ENCODE measurements at places on chromosomes 13 and 19.

DNA sequence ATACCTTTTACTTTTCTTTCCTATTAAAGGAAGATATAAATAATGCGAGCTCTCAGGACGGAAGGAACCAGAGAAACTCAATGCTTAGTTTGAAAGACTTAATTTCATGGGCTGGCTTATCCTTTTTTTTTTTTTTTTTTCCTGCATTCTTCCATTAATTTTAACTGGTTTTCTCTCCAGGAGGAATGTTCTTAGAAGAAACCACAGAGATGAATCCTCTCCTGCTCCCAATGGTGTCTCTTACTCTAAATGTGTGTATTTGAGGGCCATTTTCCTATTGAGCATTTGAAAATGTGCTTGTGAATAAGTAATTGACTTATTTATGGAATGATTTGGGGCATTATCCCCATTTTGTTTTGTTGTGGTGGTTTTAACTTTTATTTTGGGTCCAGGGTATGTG, 494.9 kb downstream of the FOXO1 start:
- H3K36me3 ChIP-seq = no peaks in the 10 kb centered on the region
- no peak overlapping the region for H3K4me3 ChIP-seq
- no peak overlapping the region for H3K27ac ChIP-seq
- DNase-seq = no peak

GRCh38 chr13:114203536-114203935, 24.5 kb downstream of the CFAP97D2 start:
- no peak overlapping the region for H3K4me3 ChIP-seq
- no peaks in the 10 kb centered on the region for H3K36me3 ChIP-seq
- no peaks in the 10 kb centered on the region for H3K27me3 ChIP-seq
- H3K27ac ChIP-seq = no peak overlapping the region

GRCh38 chr13:97282705-97283104, 60.6 kb downstream of the MBNL2 start:
- peaks cover 3% of the 10 kb centered on the region for H3K4me1 ChIP-seq
- DNase-seq = no peak
- H3K27ac ChIP-seq = no peak overlapping the region

DNA sequence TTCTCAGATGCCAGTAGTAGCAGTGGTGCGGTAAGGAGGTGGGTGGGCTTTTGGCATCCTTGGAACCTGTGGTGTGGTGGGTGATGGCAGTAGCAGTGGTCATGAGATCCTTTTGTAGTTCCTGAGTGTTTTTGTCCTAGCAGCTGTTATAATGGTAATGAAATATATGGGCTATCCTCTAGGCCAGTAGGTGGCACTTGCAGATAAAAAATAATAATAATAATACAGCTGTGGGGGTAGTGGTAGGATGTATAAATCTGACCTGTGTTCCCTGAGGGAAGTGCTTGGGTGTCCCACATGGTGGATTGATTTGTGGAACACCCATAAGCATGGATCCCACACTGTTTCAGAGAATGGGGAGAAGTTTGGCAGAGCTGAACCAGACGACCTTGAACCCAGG, 334.0 kb downstream of the SLITRK5 start:
- no peaks in the 10 kb centered on the region for H3K4me1 ChIP-seq
- H3K36me3 ChIP-seq = no peaks in the 10 kb centered on the region
- no peaks in the 10 kb centered on the region for H3K27me3 ChIP-seq

GRCh38 chr13:31530922-31531321, 208.4 kb upstream of the RXFP2 start:
- no peak for DNase-seq
- H3K27ac ChIP-seq = no peak overlapping the region
- no peak overlapping the region for H3K4me3 ChIP-seq

- no peak for DNase-seq
- H3K4me1 ChIP-seq = peaks cover 35% of the 10 kb centered on the region
- H3K4me3 ChIP-seq = peak within 1 kb of the TSS; percentile 98
Observed at GRCh38 chr19:44748426-44749254, at the start of gene BCL3. Gene BCL3 (plus strand): TSS chr19:44748708. CDS start chr19:44748791, 83 bp downstream.

- H3K27ac ChIP-seq = no peak overlapping the region
- no peaks in the 10 kb centered on the region for H3K27me3 ChIP-seq
- DNase-seq = no peak
- H3K4me3 ChIP-seq = no peak overlapping the region
- no peaks in the 10 kb centered on the region for H3K36me3 ChIP-seq
Observed at GRCh38 chr13:46403851-46404732, 17.0 kb upstream of the RUBCNL start.

GRCh38 chr19:57241176-57241575, 744 bp downstream of the ZNF805 start:
- H3K36me3 ChIP-seq = peaks cover 2% of the 10 kb centered on the region
- peak overlapping the region; percentile 73 for H3K27ac ChIP-seq
- H3K27me3 ChIP-seq = no peaks in the 10 kb centered on the region
- H3K4me3 ChIP-seq = peak overlapping the region; percentile 83

DNA sequence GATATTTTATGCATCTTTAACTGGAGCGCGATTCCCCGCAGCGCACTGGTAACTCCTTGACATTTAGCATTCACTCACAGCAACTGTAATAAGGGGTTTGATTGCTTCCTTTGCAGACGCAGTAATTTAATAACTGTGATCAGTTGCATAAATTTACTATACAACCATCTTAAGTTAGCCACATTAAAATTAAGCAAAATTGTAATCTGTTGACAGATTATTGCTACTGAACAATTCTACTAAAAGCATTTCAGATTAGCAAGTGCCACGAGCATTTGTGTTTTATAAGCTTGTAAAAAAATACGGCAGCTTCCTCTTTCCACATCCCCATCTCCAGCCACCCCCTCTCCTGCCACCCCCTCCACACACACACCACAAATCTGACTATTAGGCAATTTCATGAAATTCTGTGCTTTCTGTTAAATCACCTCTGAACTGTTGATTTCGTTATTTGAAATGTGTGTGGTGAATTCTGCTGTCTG, 44.4 kb downstream of the TSHZ3 start:
- DNase-seq = no peak
- H3K27me3 ChIP-seq = no peaks in the 10 kb centered on the region
